ENCODE measurements at places on chromosomes 3 and 15.
A peak's percentile ranks its signal among the peaks of the same experiment; 100 is the strongest.

GRCh38 chr3:51386159-51386851, 1.2 kb downstream of the MANF start:
- peak; percentile 16 for DNase-seq

- no peak for DNase-seq
These were observed 4.3 kb downstream of the COX5A start for GRCh38 chr15:74933573-74933972.

- no peak for DNase-seq
These were observed 252.3 kb upstream of the ARRDC4 start for GRCh38 chr15:97708252-97708651.

- DNase-seq: no peak
These were observed 22.5 kb downstream of the GPD1L start for GRCh38 chr3:32128936-32129335.

GRCh38 chr3:53753518-53754183, 92.6 kb downstream of the CHDH start:
- peak; percentile 61 for DNase-seq

GRCh38 chr3:179872842-179873241, 163.9 kb downstream of the PEX5L start:
- no peak for DNase-seq

- DNase-seq: no peak
These were observed 18.9 kb downstream of the PIF1 start for GRCh38 chr15:64806509-64806908.

DNA sequence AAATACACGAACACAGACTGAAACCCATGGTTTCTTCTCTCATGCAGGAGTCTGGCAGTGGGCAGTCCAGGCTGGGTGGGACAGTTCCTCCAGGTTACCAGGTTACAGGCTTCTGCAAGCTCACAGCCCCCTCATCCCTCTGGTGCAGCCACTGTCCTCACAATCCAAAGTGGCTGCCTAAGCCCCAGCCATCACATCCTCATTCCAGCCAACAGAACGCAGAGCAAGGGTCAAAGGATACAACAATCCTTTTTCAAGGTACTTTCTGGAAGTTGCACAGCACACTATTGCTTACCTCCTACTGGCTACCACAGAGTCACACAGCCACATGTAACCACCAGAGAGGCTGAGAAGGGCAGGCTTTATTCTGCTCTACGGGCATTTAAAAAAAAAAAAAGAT, 154.6 kb downstream of the NUP210 start:
- DNase-seq: no peak

GRCh38 chr15:56286213-56286612, 42.5 kb upstream of the RFX7 start:
- DNase-seq: no peak

DNA sequence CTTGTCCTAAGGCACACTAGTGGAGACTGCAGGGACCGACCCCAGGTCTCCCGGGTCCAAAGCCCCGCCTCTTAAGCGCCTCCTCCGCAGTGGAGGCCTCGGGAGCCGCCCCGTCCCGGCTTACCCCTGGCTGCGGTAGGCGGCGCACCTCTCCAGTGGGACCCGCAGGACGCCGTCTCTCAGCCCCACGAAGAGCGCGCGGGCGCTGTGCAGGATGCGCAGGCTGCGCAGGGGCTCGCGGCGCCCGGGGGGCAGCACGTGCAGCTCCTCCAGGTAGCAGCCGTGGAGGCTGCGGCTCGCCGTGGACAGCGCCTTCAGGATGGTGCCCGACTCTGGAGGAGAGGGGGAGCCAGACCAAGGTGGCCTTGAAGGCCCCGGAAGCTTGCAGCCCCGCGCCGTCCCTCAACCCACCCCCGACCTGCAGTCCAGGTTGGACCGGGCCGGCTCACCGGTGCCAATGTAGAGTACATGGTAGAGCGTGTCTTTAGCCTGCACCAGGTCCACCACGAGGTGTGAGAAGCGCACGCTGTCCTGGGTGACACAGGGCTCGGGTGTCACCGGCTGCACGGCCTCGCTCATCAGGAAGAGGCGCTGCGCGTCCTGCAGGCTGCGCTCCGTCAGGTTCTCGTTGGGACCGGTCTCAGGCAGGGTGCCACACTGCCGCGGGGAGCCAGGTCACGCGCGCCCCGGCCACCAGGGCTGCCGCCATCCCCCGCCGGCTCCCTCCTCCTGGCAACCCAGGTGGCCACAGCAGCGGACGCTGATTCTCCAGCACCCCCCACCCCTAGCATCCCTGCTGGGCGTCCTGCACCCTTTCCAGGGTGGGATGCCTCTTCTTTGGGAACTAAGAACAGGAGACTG, 105.5 kb downstream of the SEMA5B start:
- peak; percentile 40 for DNase-seq

Measured in activated CD4-positive, alpha-beta memory T cell treated with anti-CD3 and anti-CD28 coated beads, Interleukin-2, amount 10 ng/mL, durations not matched to agents 7 days and 5 days (primary cell).